Foreskin melanocyte (primary cell): ENCODE measurements at places on chromosomes 12 and 14.

GRCh38 chr12:71947645-71948105 lies 9.0 kb downstream of the TPH2 start:
- DNase-seq, result no peak

DNA sequence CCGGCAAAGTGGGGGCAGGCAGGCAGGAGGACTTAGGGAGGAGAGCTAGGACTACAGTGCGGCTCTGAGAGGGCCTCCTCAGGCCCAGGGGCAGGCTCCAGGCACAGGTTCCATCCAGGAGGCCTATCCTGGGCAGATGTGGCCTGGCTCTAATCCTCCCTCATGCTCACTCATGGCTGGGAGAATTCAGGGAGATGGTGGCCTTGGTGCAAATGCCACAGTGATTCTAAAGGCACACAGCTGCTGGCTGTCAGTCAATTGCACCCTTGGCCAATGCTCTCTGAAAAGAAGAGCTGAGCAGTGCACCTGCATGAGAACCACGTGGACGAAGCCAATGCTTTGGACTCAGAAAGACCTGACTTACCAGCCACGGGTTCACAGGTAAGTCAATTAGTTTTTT lies 89.6 kb downstream of the C12orf75 start:
- DNase-seq, result no peak

GRCh38 chr12:90064852-90065801 lies 356.5 kb upstream of the ATP2B1 start:
- DNase-seq, result no peak

- DNase-seq, result no peak
These were observed 89.0 kb downstream of the SLC38A1 start for GRCh38 chr12:46179693-46180452.

DNA sequence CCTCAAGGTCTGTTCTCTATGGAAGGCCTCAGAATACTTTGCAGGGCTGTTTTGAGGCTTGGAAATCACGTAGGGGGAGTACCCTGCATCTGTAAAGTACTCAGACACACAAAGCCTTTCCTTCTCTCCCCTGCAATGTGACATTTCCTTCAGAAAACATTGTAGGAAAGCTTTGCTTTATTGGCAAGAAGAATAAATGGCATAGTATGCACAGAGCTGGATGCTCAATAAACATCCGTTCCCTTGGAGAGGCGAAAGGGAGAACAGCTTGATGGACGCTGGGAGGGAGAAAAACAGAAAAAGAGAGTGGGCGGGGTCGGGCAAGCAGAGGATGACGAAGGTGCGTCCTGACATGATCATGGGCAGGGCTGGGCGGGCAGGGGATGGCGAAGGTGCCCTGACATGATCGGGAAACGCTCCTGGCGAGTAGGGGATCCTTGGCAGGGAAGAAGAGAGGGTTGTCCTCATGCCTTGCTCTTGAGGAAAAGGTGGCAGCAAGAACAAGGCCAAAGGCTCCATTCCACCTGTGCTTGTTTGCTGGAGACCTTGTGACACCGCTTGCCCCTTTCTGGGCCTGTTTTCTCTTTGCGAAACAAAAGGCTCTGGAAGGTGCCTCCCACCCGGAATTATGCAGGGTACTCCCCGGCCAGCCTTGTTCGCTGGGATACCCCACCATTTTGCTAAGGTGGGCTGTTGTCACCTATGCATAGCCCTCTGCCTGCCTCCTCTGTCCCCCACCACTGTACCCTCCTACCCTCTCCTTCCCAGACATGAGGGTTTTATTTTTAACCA lies 21.1 kb downstream of the IRF2BPL start:
- DNase-seq, result no peak

GRCh38 chr14:76941946-76942805 lies 86.3 kb downstream of the IRF2BPL start:
- no peak for DNase-seq

DNA sequence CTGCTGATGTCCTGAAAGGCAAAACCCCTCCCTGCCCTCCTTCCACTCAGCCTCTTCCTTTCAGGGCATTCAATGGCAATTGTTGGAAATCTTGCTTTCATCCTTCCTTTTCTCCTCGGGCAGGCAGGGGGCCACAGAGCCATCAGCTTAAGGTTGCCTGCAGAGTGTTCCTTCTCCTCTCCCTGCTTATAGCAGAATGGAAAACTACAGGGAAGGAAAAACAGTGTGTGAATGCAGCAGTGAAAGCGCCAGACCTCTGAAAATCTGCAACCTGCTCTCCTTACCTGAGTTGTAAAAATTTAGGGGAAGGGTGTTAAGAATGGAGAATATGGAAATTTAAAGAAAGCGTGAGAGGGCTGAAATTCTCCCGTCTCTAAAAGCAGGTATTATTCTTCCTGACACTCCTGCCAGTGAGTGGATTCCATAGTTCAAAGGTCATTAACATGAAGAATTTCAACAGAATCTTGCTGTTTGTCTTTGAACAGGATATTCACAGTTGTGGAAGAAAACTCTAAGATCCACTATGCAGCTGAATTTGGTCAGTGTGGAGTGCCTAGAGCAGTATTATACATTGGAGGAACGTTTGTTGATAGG lies 348.8 kb downstream of the KCNH5 start:
- DNase-seq, result no peak

DNA sequence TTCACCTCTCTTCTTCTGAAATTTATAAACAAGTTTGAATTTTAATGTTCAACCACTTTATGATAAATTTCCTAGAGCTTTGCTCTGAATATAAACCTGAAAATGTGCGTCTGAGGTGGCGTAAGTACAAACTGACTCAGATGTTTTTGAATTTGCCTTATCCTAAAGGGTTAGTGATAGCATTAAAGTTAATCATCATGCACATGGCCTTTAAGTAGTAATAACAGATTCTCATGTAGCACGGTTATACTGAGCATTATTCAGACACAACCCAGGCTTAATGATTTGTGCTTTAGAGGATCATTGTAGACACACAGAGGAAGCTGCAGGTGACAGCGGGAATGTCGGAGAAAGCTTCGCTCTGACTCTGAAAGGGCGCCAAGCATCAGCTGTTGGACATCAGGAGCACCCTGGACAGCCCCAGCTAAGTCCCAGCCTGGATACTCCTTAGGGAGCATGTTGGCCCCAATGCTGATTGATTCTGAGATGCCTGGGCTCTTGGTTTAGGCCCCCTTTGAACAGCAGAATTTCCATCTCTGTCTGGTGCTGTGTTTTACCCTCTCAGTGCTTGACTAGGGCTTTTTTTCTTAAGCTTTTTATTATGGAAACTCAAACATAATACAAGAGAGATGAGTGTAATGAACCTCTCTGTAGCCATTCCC lies 91.1 kb downstream of the PLXNC1 start:
- DNase-seq, result no peak

DNA sequence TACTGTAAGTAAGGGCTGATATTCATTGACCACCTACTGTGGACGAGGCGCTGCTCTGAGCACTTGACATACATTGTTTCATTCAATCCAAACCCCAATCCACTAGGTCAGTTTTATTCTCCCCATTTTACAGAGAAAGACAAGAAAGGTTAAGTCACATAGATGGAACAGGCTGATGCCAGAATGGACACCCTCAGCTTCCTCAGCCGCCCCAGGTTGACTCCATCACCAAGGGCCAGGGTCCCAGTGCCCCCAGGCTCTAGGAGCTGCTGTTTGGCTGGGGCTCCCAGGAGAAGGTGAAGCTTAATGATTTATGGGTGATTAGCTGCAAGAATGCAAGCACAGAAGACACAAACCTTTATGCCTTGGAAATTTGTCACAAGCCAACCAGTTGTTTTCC lies 671 bp upstream of the AQP2 start:
- no peak for DNase-seq

DNA sequence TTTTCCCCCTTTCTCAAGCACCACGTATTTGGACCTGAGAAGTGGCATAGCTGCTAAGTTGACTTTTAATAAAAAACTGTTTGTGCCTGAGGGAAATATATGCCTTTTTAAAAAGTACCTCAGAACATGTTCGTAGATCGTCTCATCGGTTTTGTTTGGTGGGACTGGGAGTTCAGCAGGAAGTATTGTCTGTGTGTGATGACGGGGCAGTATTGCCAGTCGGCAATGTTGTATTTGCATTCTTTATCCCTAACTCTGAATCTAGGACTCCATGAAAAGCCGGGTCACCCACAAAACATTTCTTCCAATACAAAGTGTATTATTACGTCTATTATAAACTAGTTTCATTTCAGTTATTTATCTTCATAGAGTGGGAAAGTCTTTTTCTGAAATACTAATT lies 19.7 kb upstream of the FGD4 start:
- DNase-seq, result no peak

DNA sequence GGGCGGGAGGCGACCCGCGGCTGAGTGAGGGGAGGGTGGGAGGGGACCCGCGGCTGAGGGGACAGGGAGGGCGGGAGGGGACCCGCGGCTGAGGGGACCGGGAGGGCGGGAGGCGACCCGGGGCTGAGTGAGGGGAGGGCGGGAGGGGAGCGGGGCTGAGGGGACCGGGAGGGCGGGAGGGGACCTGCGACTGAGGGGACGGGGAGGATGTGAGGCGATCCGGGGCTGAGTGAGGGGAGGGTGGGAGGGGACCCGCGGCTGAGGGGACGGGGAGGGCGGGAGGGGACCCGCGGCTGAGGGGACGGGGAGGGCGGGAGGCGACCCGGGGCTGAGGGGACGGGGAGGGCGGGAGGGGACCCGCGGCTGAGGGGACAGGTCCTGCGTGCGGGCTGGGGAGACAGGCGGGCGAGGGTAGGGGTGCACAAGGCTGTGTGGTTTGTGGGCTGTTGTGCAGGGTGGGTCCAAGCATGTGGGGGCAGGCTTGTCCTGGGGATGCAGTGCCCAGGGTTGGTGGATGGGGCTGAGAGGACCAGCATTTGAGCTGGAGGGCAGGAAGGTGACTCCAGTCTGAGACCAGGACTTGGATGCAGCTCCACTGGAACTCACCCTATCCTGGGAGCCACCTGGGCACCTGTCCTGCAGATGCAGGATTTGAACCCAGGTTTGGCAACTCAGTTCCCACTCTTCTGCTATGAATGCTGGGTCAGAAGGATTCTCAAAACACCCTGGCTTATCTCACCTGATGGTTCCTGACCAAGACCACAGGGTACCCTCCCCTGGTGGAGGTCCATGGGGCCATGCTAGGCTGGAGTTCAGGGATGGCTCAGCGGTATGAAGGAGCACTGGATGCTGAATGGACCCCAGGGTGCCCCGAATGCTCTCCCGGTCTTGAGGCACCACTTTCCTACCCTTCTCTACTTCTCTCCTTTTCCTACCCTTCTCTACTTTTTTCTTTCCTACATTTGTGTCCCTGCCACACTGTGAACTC lies 9.4 kb downstream of the PLD4 start:
- no peak for DNase-seq

DNA sequence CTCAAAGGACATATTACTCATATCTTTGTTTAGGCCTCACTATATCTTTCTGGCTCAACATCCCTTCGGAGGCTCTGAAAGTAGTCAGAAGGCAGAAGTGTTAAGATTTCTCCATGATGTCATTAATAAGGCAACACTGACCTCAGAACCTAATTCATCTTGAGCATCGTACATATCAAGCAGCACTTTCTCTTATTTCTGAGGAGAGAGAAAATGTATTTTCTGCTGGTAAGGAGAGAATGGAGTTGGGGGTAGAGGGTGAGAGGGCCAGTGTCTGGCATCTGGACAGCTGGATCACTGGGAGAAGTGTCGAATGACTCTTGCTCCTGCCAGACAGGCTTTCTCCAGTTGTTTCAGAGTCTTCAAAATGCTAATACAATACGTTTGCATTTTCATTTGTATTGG lies 213.2 kb upstream of the PRICKLE1 start:
- no peak for DNase-seq

DNA sequence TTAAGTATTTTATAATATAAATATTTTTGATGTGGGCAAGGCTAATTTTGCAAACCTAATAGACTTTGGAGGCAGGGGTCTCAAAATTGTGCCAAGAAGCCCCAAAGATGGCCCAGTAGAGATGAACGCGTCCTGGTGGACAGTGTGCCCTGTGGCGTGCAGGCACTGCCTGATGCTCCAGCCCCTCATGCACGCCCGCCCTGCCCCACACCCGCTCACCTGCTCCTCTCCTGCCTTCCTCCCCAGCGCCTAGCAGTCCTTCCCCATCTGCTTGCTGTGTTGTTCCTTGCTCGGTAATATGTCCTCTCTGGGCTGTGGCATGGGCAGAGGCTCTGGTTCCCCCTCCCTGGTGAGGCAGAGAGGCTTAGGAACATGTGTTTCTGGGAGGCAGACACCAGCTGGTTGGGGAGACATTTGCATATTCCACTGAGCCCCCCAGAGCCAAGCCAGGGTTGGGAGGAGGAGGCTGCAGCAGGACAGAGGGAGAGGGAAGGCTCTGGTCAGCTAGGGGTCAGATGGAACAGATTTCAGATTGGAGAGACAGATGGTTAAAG lies 46.8 kb upstream of the GPATCH2L start:
- DNase-seq, result no peak

GRCh38 chr12:88522961-88523360 lies 57.3 kb downstream of the KITLG start:
- DNase-seq, result no peak

GRCh38 chr12:130044991-130045621 lies 117.2 kb upstream of the FZD10 start:
- no peak for DNase-seq

DNA sequence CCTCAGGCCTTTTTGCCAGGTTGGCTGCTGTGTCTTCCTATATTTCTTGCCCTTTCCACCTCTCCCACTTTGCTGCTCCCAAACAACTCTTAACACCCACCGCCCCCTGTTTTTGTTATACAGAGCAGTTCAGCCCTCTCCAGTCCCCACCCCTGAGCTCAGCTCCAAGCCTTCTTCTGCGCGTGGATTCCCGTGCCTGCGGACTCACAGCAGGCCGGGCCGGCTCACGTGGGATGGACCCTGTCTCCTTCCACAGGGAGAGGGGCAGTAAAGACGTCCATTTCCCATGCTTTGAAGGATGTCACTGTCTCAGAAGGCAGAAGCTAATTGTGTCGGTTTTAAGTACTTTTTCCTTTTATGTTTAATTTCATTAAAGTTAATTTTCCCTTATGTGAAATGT lies 139.4 kb downstream of the CACNA1C start:
- DNase-seq, result no peak

DNA sequence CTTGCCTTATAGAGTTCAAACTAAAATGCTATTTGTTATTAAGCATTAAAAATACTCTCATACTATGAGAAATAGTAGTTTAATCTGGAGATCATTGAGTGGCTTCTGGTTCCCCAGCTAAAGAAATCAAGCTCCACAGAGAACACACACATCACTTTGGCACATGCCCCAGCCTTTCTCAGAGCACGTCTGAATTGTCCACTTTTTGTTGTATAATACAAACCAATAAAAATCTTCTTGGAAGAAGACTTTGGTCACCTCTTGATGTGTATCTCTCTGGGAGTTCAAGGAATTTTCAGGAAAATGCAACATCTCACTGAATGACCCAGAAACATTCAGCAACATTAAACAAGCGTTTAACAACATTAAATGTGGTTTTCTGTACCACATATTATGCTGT lies 413.9 kb downstream of the GALC start:
- no peak for DNase-seq

- no peak for DNase-seq
These were observed 353.6 kb downstream of the MED13L start for GRCh38 chr12:115923851-115924250.
